ENCODE measurements at places on chromosomes 12 and 14.

DNA sequence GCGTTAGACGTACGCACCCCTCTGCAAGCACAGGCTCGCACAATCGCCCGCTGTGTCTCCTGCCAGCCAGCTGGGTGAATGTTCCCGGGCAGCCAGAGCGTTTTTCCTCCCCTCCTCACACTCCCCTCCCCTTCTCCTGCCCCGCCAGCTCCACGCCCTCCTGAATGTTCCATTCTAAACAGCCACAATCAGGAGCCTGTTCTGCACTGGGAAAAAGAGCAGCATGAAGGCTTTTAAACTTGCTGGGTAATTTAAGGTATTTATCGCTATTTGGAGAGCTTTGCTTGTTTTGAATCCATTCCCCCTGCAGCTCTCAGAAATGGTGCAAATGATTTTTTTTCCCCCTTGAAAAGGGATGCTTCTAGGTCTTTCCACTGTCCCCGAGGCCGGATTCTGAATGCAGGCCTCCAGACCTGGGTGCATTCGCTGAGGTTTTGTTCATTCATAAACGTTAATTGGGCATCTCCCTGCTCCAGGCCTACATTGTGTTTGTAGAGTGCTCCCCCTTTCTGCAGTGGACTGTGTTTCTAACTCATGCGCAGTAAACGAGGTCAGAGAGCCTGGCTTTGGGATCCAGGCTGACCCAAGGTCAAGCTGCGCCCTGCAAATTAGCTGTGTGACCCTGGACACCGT lies 212.5 kb downstream of the CHST11 start:
- DNase-seq, result no peak

GRCh38 chr12:122983789-122984515 lies 3.5 kb downstream of the ARL6IP4 start:
- no peak for DNase-seq

GRCh38 chr14:39488600-39488999 lies 56.4 kb upstream of the FBXO33 start:
- no peak for DNase-seq

DNA sequence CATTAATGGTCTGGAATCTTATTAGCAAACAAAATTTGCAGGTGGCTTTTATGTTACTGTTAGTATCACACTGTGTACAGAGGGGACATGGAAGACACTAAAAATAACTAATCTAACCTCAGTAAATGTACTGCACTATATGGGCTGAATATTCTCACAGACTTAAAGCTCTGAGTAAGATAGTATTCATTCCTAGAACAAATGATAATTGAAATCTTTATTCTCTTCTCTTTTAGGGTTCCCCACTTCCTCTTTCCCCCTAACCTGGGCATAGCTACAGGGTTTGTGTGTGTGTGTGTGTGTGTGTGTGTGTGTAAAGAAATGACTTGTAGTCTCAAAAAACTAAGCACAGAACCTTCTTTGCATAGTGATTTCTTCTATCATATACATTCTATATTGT lies 21.4 kb upstream of the HECTD1 start:
- DNase-seq, result no peak

GRCh38 chr12:79725987-79726386 lies 35.2 kb upstream of the PAWR start:
- DNase-seq, result no peak
